Suprapubic skin (tissue), 4 donors: ENCODE measurements at places on chromosomes 6 and 20.

DNA sequence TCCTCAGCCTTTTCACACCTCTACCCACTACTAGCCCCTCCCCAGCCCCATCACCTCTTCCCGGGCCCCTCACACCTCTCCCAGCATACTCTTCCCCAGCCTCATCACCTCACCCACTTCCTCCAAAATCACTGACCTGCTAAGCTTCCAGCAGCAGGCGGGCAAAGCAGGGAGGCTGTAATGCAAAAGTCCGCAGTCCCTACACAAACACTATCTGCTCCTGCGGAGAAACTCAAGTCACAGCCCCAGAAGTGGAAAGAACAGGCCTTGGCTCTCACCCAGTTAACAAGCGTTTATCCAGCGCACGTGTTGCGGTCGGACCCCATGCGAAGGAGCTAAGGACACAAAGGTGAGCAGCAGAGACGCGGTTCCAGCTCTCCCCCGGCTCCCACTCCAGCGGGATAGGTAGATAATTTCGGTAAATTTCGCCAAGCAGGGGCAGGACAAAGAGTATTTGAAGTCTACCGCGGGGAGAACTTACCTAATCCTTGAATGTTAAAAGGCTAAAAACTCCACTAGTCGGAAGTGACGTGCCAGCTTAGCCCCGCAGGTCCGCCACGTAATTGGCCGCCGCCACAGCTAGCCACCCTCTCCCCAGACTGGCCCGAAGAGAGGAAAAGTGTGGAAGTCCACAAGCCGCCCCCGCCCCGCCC lies 728 bp upstream of the TRIM39 start:
- DNase-seq, result no peak

DNA sequence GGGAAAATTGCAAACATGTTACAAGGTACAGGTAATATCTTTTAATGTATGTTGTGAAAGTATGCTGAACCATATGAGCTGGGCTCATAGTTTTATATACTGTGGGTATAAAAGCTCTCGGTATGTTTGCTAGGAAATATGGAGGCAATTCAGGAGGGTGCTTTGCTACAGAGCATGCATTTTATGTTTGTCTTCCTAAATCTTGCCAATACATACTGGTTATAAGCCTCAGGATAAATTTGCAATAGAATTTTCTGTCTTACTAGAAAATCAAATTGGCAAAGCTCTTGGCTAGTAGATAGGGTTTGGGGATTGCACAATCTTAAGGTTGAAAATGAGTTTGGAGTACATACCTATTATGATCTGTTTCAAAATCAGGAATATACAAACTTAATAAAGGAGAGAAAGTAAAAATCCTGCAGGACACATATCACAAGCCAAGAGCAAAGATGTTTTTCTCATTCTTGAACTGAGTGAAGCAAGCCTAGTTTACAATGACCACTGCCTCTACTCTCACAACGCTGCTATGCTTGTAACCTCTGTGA lies 751.2 kb downstream of the HDGFL1 start:
- DNase-seq, result no peak

DNA sequence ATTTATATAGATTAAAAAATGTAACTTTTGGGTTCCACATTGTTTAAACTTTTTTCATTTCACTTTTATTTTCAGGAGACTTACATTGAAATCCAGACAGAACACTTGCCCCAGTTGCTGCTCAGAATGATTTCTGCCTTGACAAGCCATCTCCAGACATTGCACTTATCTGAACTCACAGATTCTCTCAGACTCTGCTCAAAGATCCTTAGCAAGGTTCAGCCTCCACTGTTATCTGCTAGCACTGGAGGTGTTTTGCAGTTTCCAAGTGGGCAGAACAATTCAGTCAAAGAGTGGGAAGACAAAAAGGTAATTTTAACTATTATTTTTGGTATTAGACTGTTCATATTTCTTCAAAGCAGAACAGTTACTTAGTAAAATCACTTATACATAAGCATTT lies 58.0 kb downstream of the DOP1A start:
- no peak for DNase-seq

- no peak for DNase-seq
Measured at GRCh38 chr6:143896126-143896860, 32.0 kb downstream of the ZC2HC1B start.

GRCh38 chr6:65646544-65646943 lies 60.5 kb downstream of the EYS start:
- DNase-seq, result no peak

DNA sequence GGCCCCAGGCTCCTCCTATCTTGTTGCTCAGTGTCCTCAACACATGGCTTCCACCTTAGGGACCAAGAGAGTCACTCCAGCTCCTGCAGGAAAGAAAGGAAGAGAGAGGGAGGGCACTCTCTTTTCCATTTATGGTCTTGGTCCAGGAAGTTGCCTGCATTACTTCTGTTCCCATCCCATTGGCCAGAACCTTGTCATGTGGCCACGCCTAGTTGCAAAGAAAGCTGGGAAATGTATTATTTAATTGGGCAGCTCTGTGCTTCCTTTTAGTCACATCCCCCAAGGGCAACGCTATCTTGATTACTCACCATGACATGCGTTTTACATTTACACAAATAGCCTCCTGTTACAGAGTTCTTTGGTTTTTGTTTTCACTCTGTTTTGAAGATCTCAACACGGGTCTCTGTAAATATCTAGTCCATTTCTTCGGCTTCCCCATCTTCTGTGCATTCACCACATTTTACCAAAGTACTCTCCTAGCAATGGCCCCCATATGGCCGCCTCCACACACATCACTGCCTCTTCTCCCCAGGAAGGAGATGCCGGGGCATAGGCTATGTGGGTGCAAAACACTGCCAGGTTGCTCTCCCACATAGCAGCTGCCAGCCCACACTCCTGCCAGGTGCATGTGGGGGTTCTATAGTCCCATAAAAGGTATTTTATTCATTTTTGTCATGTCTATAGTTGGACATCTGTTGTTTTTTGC lies 35.7 kb upstream of the ZMYND8 start:
- DNase-seq, result no peak

GRCh38 chr6:50826803-50827202 lies 8.1 kb downstream of the TFAP2B start:
- DNase-seq, result no peak

DNA sequence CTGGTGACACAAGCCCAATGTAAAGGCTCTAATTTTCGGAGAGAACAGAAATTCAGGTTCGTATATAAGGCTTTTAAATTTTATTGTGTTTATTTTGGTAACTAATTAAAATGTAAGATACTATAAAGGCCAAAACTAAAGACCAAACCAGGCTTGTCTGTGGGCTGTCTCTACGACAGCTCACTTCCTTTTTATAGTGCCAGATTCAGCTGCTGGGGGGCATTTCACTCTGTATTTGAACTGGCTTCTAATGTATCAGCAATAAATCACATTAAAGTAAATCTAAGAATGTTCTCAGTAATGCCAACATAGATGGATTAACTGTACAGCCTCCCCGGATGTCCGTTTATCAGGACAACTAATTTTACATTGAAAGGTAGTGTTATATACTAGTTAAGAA lies 31.1 kb upstream of the STXBP5 start:
- DNase-seq, result no peak

DNA sequence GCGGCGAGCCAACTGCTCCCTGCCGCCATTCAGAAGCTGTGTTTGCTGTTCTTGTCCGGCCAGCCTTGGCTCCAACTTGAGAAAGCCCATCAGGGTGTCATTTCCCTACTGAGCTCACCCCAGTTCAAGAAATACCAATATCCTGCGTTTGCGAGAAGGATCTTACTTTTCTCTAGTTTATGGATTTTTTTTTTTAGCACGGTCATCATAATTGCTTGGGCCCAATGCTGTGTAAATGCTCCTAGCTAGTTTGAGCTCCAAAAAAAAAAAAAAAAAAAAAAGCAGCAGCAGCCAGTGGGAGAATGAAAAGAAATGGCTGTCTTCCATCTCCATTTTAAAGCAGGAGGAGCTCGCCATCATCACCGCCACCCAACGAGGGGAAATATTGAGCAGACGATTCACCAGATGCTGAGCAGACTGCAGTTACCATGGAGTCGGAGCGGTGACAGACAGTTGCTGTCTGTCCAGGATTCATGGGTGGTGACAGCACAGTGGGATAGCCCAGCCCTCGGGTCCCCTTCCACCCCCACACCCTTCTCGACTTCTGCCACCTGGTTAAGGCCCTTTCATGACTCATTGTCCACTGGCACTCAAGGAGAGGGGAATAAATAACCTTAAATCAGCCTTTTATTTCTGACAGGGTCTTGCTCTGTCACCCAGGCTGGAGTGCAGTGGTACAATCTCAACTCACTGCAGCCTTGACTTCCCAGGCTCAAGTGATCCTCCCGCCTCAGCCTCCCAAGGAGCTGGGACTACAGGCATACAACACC lies 132.4 kb upstream of the SNX9 start:
- DNase-seq, result no peak

- no peak for DNase-seq
Measured at GRCh38 chr6:131042664-131043063, 20.4 kb downstream of the EPB41L2 start.

DNA sequence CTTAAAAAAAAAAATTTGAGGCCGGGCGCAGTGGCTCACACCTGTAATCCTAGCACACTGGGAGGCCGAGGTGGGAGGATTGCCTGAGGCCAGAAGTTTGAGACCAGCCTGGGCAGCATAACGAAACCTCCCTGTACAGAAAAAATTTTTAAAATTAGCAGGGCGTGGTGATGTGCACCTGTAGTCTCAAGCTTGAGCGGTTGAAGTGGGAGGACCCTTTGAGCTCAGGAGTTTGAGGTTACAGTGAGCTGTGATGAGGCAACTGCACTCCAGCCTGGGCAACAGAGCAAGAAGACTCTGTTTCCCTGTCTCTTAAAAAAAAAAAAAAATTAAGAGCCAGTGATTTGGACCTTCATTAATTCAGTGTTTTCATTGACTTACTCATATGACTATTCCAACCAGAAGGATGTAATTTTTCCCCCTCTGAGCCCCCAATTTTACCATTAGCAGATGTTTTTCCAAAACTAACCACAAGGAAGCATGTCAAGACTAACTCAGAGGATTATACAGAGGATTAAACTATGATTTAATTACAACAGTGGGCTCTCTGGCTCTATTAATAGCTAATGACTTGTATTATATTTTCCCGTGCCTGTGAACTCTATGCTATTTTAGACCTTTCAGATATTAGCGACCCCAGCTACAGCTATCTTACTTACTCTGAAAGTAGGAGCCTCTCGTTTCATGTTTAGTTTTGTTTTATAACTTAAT lies 75.1 kb downstream of the ARID1B start:
- DNase-seq, result no peak

DNA sequence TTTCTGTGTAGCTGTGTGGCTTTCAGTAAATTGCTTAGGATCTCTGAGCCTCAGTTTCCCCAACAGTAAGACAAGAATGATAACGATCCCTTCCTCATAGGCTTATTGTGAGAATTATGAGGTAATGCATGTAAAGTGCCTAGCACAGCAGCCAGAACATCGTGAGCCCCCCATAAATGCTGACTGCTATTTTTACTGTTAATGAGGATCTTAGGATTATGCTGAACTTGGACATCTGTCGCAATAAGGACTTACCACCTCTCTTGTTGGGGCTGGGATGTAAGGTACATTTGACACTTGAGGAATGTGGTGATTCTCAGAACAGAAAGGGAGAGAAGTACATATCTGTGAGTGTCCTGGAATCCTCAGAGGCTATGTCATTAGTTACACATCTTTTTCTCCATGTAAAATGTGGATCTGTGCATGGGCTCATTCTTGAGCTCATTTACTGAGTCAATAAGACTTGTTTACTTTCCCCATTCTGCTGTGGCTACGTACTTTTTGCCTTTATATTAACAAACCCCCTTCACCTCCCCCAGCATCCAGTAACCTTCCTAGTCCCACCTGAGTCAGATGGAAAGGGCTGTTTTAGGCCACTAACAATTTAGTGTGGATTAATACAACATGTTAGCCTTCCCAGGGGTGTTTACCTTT lies 64.4 kb upstream of the PLEKHG1 start:
- no peak for DNase-seq

DNA sequence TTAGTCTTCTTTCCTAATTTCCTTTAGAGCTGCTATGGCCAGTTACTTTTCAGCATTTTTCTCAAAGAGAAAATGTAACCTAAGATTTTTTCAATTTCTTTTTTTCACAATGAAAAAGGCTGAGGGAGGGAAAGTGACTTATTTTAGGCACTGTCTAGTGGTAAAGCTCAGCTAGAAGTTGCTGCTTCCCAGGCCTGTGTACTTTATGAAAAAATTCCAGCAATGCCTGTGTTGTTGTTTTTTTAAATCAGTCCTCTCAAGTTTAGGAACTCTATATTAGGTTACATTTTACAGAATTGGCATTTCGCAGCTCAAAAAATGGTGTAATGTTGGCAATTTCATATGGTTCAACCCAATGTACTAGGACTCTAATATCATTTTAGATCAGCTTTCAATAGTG lies 269.6 kb downstream of the ARID1B start:
- no peak for DNase-seq

GRCh38 chr20:48944663-48945297 lies 23.3 kb downstream of the ARFGEF2 start:
- no peak for DNase-seq
